Liver (tissue), 10 donors: ENCODE measurements at places on chromosomes 3 and 15.
A peak's percentile ranks its signal among the peaks of the same experiment; 100 is the strongest.

DNA sequence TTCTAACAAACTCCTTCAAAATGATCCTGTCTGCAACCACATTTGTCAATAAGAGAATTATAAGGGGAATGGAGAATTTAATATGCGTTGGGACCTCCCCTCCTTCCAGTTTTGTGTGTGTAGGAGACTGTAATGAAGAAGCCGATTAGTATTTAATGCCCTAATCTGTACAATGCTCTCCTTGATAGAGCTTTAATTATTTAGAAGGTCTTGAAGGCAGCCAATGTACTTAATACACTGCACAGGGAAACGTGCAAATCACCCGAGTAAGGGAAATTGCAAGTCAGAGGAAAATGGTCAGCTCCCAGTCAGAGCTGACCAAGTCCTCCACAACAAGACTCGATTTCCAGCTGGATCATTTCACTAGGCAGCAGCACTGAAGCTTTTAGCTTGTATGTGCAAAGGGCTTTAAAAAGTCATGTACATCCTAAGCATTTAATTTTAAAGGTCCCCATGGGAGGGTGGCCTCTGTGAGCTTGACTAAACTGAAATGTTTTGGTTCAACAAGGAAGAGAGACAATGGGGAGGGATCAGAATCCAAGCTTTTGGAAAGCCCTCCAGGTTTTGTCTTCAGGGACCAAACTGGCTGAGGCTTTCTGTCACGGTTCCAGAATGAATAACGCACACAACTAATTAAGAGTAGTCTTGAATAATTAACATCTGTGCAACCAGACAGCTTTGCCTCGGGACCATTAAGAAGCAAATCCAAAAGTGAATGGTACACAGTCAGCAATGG lies 159.8 kb upstream of the MITF start:
- no peak for DNase-seq

- no peak for DNase-seq
These were observed 6.5 kb upstream of the ARL8B start for GRCh38 chr3:5115506-5116162.

- no peak for DNase-seq
These were observed 5.6 kb upstream of the NCEH1 start for GRCh38 chr3:172716476-172716875.

- no peak for DNase-seq
These were observed 730.6 kb upstream of the NECTIN3 start for GRCh38 chr3:110341047-110341446.

GRCh38 chr3:39457361-39457760 lies 10.1 kb upstream of the MOBP start:
- no peak for DNase-seq

DNA sequence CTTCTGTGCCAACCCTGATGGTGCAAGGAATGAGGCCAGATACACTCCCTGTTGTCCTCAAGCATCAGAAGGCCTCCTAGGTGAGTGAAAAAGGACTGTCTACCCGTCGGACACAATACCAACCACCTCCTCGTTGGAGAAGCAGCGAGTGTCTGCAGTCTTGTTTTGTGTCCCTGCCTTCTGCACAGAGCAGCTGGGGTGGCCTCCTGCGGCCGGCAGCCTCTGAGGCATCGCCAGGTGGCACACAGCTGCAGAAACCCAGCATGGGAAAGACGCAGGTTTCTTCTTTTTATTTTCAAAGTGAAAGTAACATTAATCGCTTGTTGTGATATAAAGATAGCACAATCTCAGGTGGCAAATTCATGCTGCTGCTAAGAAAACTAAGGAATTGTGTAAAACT lies 509.9 kb downstream of the OCA2 start:
- DNase-seq: no peak

GRCh38 chr15:41530363-41530956 lies 13.6 kb downstream of the RPAP1 start:
- no peak for DNase-seq

- DNase-seq: no peak
These were observed 50.4 kb upstream of the ZDHHC23 start for GRCh38 chr3:113897373-113897777.

DNA sequence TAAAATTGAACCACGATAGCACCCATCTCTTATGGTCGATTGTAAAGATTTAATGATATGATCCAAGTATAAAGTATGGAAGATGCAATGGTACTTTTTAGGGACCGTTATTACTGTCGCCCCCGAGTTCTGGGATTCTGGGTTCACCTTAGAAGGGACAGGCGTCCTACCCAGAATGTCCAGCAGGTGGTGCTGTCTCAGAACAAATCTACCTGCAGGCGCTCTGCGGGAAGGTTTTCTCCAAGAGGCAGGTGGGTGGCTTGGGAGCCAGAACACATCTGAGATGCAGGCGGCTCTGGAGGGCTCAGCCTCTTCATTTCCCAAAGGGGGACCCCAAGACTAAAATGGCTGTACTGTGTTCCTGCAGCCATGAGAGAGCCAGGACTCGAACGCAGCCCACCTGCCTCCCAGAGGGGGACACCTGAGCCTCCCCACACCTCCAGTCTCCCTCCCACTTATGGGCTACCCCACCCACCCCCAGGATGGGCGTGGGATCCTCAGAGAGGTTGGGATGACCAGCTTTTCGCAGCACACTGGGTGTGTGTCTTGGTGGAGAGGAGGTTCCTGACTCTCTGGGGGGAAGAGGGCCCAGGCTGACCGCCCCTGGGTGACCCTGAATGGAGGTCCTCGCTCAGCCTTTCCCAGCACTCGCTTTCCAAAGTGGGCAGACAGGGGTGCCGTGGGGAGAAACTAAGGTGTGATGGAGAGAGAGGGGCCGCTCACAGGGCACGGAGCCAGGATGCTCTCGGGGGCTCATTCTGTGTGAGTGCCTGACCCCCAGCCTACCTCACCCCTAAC lies 28.1 kb upstream of the CORO2B start:
- DNase-seq: peak; percentile 83

- no peak for DNase-seq
These were observed 327.4 kb downstream of the SHQ1 start for GRCh38 chr3:72520690-72521308.

DNA sequence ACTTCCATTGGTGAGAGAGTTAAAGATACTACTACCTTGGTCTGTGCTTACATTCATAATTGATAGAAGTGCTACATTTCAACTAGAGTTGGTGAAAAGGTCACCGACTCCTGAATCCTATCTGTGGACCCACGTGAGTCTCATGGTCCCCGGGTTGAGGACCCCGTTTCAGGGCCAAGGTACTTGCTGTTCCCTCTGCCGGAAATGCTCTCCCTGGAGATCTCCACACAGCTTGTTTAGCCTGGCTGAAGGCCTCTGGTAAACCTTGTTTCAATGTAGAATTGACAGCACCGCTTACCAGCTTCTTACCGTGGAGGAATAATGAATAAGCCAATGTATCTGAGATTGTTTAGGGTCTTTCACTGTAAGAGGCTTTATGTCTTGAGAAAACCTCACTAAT lies 226.0 kb upstream of the GOLGA6L4 start:
- no peak for DNase-seq

DNA sequence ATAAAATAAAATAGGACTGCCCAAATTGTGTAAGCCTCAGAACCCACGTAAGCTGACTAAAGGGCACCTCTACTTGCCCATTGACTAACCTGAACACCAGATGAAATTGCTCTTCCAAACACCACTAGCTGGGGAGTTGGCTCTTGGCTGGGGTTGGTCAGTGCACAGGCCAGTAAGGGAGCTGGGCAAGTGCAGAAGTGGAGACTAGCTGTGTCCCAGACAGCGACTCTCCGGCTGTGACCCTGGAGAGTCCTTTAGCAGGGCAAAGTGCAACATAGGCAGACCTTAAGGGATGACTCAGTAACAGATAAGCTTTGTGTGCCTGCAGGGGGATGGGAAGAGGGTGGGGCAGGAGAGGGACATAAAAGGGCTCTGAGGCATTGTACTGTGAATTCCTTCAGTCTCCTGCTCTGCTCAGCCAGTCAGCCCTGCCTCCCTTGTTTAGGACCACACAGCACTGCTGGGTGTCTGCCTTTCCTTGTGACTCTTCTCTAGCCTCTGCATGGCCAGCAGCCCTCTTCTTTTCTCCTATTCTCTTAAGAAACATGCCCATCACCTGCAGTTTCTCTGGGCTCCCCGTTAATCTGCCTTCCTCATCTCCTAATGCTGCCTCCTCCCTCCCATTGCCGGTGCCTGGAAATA lies 13.2 kb downstream of the NR1I2 start:
- DNase-seq: peak; percentile 46
